ENCODE measurements at places on chromosomes 7 and 10.

DNA sequence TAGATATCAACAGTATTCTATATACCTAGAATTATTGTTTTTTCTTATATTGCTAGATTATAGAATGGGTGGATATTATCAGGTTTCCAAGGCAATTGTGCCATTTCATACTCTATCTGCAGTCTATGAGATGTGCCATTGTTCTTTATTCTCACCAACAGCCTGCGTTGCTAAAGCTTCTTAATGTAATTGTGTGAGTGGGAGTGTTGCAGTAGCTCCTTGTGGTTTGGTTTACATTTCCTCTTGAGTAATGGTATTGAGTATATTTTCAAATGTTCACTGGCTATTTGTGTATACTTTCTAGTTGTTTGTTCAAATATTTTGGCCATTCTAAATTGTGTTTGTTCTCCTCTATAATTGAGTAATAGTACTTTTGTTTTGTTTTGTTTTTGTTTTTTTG lies 199.2 kb downstream of the TFEC start:
- no peak for DNase-seq

GRCh38 chr7:14870394-14870793 lies 32.2 kb downstream of the DGKB start:
- DNase-seq: no peak

- DNase-seq: no peak
These were observed 59.9 kb downstream of the WDFY4 start for GRCh38 chr10:48744587-48744986.

DNA sequence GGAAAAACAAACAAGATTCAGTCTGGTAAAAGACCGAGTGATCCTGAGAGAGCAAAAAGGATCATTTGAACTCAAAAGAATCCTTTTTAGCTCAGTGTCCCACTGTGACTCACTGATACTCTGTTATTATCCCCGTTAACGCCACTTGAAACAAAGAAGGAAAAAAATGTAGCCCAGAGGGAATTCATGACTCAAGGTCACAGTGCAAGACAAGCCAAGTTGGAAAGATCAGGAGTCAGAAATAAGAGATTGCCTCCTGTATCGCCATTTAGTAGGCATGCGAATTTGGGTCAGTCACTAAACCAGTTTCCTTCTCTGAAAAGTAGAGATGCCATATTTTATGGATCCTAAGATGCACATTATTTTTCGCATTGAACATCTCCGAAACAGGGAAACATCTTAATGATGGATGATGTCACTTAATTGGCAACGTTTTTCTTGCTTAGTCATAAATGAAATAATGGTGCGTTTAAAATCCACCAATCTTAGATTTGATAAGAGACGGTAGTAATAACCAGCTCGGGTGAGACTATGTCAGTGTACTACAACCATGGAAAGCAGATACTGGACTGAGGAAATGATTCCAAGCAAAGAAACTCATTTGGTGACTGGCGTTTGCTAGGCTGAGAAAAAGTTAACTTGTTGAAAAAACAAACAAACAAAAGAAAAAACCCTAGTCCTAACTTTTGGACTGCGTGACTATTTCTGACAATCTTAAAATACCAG lies 502.0 kb upstream of the CELF2 start:
- DNase-seq: no peak

DNA sequence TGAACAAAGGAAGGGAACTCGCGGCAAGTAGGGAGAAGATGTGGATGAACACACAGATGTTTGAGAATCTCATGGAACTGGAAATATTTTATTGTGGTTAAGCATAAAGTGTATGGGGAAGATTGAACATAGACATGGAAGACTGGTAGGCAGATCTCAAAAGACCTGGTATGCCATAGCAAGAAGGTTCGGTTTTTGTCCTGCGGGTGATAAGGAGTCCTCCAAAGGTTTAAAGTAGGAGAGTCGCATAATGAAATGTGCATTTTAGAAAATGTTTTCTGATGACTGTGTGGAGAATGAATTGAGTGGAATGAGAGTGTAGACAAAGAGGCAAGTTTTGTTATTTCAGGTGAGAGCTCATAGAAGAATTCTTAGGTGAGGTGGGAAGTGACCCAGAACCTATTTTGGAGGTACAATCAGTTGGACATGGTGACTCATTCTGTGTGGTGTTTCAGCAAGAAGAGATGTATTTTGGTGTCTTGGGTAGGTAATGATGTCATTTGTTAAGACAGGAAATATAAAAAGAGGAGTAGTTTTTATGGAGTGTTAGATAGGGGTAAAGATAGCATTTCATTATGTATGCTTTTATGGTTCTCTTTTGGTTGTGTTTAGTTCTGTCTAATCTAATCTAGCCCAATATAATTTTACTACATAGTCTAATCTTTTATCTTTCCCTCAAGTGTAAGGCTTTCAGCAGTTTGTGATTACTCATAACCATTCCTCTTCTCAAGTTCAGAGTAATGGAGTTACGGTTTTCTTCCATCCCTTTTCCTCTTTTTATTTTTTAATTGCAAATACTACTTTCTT lies 239.2 kb downstream of the EXOC4 start:
- no peak for DNase-seq

GRCh38 chr7:44325201-44325671 lies at the start of gene CAMK2B:
Gene CAMK2B, minus strand, starts transcription at chr7:44325594. Its CDS starts 173 bp downstream, at chr7:44325421.
- DNase-seq: no peak

GRCh38 chr7:131031099-131031868 lies 296.4 kb upstream of the MKLN1 start:
- no peak for DNase-seq
